Central memory CD4-positive, alpha-beta T cell (primary cell): ENCODE measurements at places on chromosomes 5 and 9.

GRCh38 chr5:134029156-134029555, 24.4 kb upstream of the VDAC1 start:
- no peak for DNase-seq

DNA sequence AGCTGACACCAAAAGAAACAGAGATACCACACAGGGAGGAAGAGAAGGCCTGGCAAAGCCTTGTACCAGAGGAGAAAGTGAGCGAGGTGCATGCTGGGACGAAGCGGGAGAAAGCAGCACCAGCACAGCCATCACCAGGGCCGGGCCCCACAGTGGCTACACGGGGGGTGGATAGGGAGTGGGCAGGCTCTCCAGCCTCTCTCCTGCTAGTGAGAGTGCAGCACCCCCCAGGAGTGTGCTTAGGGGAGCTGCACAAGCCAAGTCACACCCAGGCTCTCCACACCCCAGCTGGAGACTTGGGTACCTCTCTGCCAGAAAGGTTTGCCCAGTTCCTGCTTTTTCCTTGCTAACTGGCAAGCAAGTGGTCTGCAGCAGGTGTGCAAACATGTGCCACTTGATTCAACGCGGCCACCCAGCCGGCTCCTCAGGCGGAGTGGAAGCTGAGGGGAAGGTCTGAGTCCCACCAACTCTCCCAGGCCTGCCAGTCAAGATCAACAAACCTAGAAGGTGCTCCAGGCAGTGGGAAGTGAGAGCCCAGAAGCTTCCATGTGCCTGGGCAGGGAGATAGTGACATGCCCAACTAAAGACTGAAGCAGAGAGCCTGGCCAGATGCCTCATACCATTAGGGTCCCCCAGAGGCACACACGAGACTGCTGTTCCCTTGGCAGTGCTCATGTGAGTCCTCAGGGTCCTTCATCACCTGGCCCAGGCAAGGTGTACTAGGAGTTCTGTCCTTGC, 39.9 kb downstream of the BICD2 start:
- no peak for DNase-seq

DNA sequence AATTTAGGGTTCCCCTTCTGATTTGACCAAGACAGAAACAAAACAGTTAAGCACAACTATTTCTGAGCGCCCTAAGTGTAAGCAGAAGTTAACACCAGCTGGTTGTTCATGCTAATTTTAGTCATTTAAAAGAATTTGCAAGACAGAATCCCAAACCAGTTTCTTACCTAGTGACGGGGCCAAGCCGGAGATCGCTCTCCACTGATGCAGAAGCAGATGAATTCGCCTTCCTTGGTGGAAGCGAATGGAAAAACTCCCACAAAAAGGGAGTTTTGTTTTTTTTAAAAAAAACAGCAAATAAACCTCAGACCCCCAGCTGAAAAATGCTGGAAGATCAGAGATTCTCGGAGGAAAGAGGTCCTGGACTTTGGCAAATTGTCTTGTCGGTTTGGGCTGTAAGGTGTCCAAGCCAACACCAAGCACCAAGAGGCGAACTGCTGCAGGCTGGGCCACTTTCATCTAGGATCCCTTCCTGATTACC, 47.4 kb upstream of the GLDC start:
- DNase-seq, result no peak

DNA sequence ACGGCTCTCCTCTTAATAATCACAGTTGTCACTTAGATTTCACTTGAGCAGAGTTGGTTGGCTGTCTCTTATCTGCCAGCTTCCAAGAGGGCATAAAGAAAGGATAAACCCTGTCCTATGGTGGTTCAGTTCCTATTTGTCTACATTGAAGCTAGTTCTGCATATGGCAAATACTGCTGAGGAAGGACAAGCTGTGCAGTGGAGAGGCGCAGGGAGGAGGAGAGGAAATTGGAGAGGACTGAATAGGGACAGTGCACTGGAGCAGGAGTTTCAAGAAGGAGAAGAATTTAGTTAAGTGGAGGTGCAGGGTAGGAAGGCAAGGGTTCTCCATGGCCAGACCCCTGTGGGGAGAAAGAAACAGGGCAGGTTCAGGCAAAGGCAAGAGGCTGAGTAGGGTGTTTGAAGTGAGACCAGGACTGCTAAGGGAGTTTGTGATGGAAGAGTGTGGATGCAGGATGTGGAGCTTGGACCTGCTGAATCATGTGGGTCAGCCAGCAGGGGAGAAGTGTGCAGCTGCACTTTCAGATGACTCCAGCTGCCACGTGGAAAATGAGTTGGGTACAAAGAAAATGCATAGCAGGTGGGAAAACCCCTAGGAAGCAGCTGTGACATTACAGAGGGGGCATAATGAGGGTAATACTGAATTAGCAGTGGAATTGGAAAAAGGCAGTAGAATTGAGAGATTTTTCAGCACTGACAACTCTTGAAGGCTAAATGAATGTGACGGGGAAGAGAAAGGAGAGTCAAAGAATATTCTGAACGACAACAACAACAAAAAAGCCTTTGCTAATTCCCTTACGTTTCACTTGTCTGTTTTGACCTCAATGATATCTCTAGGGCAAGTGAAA, 66.8 kb downstream of the MAMDC2 start:
- DNase-seq, result no peak

GRCh38 chr5:138946241-138946623, 71.1 kb upstream of the LRRTM2 start:
- no peak for DNase-seq

DNA sequence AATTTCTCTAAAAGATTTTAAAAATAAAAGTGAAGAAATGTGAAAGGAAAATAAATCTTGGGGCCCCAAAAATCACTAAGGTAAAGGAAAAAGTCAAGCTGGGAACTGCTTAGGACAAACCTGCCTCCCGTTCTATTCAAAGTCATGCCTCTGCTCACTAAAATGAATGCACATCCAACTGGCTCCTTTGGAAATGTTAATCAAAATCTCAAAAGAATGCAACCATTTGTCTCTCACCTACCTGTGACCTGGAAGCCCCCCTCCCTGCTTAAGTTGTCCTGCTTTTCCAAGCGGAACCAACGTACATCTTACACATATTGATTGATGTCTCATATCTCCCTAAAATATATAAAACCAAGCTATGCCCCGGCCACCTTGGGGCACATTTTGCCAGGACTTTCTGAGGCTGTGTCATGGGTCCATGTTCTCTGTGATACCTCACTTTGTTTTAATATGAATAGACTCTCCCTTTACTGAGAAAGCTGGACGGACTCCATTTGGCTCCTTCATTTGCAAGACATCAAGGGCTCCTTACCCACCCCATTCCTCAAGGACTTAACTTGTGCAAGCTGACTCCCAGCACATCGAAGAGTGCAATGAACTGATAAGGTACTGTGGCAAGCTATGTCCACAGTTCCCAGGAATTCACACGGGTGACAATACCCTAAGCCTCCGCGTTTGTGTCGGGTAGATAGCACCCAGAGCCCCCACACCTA, 164.3 kb downstream of the SMC2 start:
- no peak for DNase-seq

- DNase-seq, result no peak
Measured at GRCh38 chr5:36670548-36670947, 64.1 kb downstream of the SLC1A3 start.

- DNase-seq, result no peak
Measured at GRCh38 chr5:15564523-15564922, 64.5 kb downstream of the FBXL7 start.

GRCh38 chr9:108830272-108830671, 25.5 kb downstream of the ACTL7B start:
- no peak for DNase-seq

DNA sequence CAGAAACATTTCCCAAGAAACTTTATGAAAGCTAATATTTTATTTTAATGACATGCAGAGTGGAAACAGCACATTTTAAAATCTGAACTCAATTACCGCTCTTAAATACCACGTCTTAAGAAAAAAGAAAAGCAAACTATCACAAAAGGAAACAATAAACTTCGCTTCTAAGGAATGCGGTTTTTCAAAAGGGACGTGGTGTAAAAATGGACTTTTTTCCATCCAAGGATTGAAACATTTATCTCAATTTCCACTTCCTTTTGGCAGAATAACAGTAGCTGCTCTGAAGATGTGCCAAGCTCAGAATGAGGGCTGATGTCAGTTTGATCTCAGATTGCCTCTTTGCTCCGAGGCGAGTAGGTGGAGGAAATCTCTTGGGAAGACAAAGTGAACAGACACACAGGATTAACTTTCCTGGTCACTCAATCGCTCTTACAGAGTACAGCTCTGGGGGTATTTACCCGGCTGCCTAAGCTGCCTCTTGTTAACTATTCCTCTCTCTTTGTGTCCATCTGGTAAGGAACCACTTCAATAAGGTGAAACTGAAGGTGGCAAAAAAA, 158.5 kb downstream of the TRPM6 start:
- DNase-seq, result no peak

DNA sequence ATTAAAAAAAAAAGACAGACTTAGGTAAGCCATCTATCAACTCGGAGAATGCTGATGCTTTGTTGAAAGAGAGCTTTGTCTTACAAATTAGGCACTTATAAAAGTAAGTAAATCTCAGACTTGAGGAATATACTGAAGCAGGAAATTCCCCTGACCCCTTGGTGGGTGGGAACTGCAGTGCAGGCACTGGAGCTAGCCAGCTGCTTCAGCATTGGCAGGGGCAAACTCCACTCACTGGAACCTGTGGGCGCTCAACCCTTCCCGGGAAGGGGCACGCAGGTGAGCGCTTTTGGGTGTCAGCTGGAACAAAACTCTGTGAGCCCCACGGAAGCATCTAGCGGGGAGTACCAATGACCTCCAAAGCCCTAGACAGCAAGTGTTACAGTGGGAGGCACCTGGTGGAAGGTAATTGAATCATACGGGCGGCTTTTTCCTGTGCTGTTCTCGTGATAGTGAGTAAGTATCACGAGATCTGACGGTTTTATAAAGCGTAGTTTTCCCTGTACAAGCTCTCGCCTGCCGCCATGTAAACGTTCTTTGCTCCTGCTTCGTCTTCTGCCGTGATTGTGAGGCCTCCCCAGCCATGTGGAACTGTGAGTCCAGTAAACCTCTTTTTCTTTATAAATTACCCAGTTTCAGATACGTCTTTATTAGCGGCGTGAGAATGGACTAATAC, 628.0 kb upstream of the CDH18 start:
- no peak for DNase-seq

- DNase-seq, result no peak
Measured at GRCh38 chr5:65288657-65289056, 193.1 kb downstream of the ADAMTS6 start.

GRCh38 chr5:40991168-40991980, 79.8 kb downstream of the MROH2B start:
- no peak for DNase-seq
